ENCODE measurements at places on chromosomes 6 and 20. TPM values are rescaled to one million over a fixed set of nuclear protein-coding genes. Genes with fewer than 3 reads are reported as not detected.

- DNase-seq = no peak
Measured at GRCh38 chr20:57157106-57157691, 109.2 kb downstream of the BMP7 start.

- DNase-seq = no peak
Measured at GRCh38 chr6:168022488-168023321, 25.2 kb downstream of the KIF25 start.

GRCh38 chr6:110475066-110475653 lies 1.3 kb downstream of the SLC22A16 start:
- no peak for DNase-seq

- DNase-seq = no peak
Measured at GRCh38 chr20:47262008-47262364, 94.5 kb downstream of the ZMYND8 start.

DNA sequence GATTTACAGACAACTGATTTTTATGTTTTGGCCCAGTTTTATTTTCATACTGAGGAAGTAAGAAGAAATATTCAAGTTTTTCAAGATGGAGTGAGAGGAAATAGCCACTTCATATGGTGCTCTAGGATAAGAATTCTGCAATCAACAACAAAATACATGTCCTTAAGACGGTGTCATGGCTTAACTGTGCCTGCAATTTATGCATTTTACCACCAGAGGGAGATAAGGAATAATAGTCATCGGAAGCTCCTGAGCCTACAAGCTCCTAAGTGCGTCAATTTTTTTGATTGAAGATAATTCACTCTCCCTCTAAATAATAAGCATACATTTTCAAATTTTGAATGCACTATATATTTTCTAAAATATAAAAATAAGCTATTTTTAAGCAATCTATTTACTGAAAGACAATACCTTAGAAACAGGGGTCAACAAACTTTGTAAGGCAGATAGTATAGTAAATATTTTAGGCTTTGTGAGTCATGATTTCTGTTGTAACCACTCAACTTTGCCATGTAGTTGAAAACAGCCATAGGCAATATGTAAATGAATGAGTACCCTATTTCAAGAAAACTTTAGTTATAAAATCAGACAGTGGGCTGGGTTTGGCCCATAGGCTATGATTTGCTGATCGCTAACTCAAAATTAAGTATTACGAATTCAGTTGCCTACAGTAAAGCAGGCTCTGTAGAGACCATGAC lies 230.9 kb upstream of the DTNBP1 start:
- DNase-seq = no peak

- no peak for DNase-seq
Measured at GRCh38 chr6:35512006-35512405, 690 bp downstream of the TULP1 start.

GRCh38 chr6:14453712-14454472 lies 336.3 kb downstream of the CD83 start:
- DNase-seq = no peak

- no peak for DNase-seq
Measured at GRCh38 chr20:11166712-11167111, 492.9 kb upstream of the JAG1 start.

DNA sequence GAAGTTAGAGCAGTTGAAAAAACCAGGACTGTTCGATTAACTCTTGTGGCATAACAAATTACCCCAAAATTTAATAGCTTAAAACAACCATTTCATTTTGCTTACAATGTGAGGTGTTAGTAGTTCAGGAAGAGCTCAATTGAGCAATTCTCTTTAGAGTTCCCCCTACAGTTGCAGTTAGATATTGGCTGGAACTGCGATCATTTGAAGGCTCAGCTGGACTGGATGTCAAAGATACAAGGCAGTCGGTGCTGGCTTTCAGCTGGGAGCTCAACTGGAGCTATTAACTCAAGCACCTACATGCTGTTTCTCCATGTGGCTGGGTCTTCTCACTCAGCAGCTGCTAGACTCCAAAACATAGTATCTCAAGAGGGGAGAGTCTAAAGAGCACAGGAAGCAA lies 96.0 kb upstream of the LOC128125822 start:
- no peak for DNase-seq

- DNase-seq = no peak
Measured at GRCh38 chr20:35297155-35297554, 4.9 kb upstream of the FAM83C start.

DNA sequence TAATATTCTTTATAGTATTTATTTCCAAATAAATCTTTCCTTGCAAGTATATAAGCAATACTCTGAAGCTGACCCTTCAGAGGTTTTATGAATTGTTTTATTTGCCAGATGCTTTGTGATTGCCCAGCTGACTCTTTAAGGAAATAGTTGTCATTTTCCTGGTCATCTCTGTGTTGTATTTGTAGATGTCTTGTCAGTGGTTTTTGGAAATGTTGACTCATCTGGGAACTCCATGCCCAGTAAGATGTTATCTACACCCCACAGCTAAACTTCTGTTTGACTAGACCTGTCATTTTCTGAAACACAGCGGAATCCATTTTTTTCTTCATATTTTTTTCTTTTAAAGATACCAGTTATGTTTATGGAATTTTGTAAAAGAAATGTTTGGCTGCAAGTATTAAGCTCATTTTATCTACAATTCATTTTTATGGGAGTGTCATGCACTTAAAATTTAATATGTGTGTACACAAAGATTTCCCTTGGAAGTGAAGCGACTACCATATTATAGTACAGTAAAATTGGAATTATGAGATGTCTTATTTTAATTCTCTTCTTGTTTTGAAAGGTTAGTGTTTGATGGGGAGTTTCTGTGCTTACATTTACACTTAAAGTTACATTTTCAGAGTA lies 491.0 kb downstream of the NKAIN2 start:
- DNase-seq = no peak

DNA sequence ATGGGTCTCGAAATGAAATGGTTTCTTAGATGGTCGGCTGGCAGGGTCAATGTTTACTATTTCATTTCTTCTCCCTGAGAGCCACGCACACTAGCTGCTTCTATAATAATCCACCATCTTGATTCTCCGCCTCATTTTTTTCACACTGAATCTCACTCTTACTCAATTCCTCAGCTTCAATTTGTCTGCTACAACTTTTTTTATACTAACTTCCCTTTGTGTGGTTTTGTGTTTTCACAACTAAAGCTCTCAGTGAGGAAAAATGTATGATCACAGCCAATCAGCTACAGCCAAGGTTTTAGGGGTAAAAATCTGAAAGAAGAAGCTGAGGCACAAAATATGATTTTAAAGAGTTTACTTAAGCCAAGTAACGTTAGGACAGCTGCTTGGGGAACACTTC lies 1309.4 kb downstream of the EPHA7 start:
- DNase-seq = no peak

GRCh38 chr6:95518630-95519227 lies 58.6 kb upstream of the MANEA start:
- DNase-seq = no peak

GRCh38 chr20:48463916-48464315 lies 363.9 kb downstream of the PREX1 start:
- no peak for DNase-seq

GRCh38 chr6:11062083-11062482 lies 18.0 kb upstream of the ELOVL2 start:
- DNase-seq = no peak

DNA sequence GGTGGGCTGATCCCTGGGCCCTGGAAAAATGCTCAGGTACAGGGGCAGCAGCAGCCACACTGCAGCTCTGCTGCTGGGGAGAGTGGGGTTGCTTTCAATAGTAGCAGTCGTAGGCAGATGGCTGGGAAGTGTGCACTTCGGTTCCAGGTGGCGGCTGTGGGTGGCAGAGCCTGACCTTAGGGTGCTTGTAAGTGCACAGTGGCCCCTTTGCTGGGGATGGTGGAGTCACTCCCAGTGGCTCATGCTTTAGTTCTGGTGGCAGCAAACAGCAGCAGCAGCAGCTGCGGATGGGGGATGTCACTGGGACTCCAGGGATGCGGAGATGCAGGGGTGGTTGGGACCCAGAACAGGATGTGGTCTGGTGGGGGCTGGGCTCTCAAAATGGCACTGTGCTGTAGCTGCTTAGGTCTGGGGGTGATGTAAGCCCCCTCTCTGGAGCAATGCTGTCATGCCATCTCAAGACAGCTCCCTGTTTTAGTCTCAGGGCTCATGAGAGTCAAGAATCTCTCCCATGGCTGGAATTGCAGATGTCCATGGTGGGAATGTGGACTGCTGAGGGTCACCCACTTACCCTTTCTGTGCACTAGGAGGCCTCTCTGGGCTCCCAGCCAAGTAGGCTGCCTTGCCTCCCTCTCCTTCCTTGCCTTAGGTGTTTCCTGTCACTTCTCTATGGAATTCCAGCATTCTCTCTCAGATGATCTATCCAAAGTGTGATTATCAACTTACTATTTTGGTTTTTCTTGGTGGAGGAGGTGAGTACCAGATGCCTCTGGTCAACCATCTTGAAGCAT lies 146.7 kb upstream of the SLC22A23 start:
- no peak for DNase-seq

The HEY2 gene
- total RNA-seq = 80.5 TPM

The CFB gene
- total RNA-seq = 5.8 TPM

- DNase-seq = no peak
Measured at GRCh38 chr20:20732641-20733040, 20.2 kb upstream of the RALGAPA2 start.

The OSER1 gene
- 46.0 TPM for total RNA-seq

GRCh38 chr20:22412977-22413868 lies 171.1 kb downstream of the FOXA2 start:
- no peak for DNase-seq

The NHSL1 gene
- 1.2 TPM for total RNA-seq

DNA sequence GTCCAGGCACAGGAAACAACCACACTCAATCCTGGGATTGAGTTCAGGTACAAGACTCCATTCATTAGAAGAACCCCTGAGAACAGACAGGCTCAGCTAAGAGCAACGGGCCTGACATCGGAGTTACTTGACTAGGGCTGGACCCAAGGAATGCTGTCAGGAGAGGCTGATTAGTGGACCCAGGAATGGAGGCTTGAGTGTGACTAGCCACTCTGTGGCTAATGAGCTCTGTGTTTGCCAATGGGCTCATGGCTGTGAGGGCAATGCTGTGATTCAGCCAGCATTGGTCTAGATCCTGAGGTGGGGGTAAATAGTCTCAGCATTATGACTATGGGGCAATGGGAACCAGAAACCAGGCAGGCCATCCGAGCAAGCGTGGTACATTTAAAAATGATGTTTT lies 71.8 kb downstream of the RIOK1 start:
- no peak for DNase-seq

The ADGRG6 gene
- 0.59 TPM for total RNA-seq

The PDYN gene
- not detected for total RNA-seq

GRCh38 chr20:24100370-24101011 lies 111.9 kb upstream of the GGTLC1 start:
- no peak for DNase-seq

DNA sequence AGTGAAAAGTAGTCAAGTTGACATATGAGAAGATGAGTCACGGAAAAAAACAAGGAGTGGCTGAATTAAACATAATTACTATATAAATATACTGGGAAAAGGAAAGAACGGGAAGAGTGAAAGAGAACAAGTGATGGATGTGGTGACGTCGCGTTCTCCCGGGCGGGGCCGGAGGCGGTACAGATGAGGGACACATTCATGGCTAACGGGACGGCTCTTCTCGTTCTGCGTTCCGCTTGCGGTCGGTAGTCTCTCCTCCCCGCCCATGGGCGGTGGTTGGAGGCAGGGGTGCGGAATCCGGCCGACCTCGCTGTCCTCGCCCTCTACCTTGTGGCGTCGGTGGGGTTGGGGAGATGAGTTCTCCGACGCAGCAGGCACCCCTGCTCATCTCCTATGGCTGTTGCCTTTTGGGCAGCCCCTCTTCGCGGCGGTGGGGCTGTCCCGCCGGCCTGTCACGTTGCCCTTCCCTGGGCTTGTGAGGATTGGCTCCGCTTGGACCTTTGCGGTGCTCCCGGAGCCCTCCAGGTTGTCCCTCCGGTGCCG lies 22.5 kb downstream of the HLA-G start:
- DNase-seq = no peak

The MEP1A gene
- not detected for total RNA-seq

DNA sequence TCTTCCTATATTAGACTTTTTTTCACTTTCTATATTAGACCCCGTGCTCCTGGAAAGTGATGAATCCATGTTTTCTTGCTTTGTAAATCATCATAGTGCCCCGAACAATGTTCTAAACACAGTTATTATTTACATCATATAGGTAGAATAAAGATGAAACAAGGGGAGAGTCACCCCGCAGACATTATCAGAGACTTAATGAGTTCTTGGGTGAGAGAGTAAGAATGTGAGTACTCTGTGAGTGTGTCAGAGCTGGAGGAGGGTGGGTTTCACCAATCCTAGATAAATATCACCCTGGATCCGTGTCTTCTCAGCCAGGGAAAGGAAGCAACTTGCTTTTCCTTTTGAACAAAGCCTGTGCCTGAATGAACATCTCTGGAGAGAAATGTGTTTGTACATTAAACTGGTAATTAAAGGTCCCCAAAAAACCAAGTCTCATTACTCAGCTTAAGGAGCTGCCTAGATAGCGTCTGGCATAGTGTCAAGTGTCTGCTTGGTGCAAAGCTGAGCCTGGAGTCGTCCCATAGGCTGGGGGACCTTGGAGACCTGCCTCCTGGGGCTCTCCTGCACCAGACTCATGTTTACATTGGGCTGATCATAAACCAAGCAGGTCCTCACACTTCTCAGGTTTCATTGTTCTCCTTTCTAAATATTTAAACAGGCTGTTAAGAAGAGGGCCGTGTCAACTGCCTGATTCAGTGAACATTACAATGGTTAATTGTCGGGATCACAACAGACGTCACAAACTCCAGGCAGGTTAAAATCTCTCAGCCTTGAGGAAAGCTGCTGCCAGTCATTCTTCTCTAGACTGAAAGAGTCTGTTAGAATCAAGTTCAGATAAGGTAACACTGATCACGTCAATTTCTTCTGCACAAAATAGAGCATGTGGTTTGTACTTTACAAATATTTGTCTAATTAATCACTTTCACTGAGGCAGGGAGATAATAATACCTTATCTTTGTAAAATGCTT lies 179.7 kb upstream of the MYLIP start:
- no peak for DNase-seq

DNA sequence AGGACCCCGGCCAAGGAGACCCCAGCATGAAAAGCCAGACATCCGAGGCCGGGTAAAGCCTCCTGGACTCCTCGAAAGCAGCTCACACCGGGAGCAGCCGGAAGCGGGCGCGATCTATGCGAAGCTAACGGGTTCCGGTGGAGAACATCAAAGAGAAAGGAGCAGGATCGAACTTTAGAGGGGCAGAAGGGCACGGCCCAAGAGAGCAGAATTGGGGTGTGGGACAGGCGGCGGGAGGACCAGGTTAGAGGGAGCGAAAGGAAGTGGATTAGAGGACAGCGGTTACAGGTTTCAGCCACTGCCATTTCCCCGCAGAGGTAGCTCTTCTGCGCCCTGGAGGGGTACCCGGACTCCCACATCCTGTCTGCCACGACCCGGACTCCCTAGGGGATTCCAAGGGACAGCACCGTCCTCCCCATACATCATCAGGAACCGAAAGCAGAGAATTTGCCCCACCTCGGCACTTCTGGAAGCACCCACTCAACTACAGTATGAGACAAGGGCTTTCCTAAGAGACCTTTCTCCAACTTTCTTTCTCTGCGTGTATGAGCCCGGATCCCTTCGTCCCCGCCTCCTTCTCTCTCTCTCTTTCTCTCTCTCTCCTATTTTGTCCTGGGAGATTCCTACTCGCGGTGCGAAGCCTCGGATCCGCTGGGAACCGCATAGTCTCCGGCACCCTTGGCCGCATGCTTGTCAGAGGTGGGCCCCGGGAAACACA lies 507 bp upstream of the VGLL2 start:
- no peak for DNase-seq
